ENCODE measurements at places on chromosomes 4 and X.
A peak's percentile ranks its signal among the peaks of the same experiment; 100 is the strongest.

DNA sequence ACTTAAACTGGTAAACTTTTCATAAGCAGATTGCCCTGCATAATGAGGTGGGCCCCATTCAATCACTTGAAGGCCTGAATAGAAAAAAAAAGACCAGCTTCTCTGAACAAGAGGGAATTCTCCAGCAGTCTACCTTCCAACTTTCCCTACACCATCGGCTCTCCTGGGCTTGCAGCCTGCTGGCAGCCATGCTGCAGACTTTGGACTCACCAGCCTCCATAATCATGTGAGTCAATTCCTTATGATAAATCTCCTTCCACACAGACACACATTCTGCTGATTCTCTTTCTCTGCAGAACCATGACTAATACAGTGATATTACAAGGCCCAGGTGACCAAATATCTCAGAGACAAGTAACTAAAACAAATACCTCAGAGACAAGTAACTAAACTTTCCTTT is 113.8 kb upstream of the WDR17 start:
- no peak for DNase-seq

- DNase-seq: no peak
These were observed 25.1 kb downstream of the UGT2B4 start for GRCh38 chr4:69470561-69470960.

GRCh38 chr4:185227131-185227551 is 17.7 kb downstream of the SNX25 start:
- no peak for DNase-seq

GRCh38 chr4:87188932-87189331 is 31.5 kb downstream of the KLHL8 start:
- no peak for DNase-seq

GRCh38 chr4:158538176-158538575 is 16.5 kb downstream of the RXFP1 start:
- DNase-seq: no peak

GRCh38 chrX:120617996-120618630 is 11.7 kb downstream of the C1GALT1C1 start:
- DNase-seq: no peak

GRCh38 chr4:55635741-55636655 is at the start of gene NMU:
Gene NMU, minus strand, starts transcription at chr4:55636298. Its CDS starts 106 bp downstream, at chr4:55636192.
- peak; percentile 56 for DNase-seq

GRCh38 chrX:106894392-106894909 is 8.7 kb downstream of the RIPPLY1 start:
- DNase-seq: no peak

GRCh38 chrX:144730471-144730870 is 516.8 kb upstream of the SPANXN1 start:
- no peak for DNase-seq

- no peak for DNase-seq
These were observed 139.9 kb downstream of the HDX start for GRCh38 chrX:84362184-84362838.

GRCh38 chr4:171985129-171985528 is 171.9 kb downstream of the GALNTL6 start:
- no peak for DNase-seq

- no peak for DNase-seq
These were observed 182.5 kb upstream of the INTU start for GRCh38 chr4:127450276-127450675.

- DNase-seq: no peak
These were observed 78.2 kb downstream of the AFAP1 start for GRCh38 chr4:7861440-7861881.

- no peak for DNase-seq
These were observed 35.4 kb downstream of the NPNT start for GRCh38 chr4:105930698-105931097.

- no peak for DNase-seq
These were observed 2.2 kb upstream of the C4orf36 start for GRCh38 chr4:86894455-86894854.

- no peak for DNase-seq
These were observed 1892.3 kb upstream of the TENM3 start for GRCh38 chr4:180350901-180351300.

DNA sequence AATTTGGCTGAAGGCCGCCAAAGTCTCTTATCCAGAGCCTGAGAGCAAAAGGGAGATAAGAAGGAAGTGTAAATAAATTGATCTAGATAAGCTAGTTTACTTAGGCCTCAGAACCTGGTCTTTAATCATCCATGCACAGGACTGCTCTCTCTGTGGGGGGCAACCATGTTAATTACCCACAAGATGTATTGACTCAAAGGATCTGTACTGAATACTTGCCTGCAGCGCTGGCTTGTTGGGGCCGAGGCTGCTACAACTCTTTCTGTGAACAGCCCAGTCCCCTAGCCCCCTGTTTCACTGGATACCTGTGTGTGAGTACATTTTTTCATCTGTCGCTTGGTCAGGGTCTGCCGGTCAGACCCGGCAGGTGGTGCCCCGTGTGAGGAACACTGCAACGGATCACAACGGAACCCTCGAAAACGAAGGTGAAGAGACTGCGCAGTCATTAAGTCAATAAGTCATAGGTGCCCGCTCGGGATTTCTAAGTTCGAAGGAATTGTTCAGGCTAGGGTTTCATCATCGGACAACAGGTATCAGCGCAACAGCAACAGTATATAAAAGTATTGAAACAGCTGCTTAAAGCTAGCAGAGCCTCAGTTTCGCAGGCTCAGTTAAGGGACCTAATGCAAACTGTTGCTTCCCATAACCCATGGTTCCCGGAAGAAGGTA is 8.3 kb downstream of the MAGEA11 start:
- DNase-seq: no peak

DNA sequence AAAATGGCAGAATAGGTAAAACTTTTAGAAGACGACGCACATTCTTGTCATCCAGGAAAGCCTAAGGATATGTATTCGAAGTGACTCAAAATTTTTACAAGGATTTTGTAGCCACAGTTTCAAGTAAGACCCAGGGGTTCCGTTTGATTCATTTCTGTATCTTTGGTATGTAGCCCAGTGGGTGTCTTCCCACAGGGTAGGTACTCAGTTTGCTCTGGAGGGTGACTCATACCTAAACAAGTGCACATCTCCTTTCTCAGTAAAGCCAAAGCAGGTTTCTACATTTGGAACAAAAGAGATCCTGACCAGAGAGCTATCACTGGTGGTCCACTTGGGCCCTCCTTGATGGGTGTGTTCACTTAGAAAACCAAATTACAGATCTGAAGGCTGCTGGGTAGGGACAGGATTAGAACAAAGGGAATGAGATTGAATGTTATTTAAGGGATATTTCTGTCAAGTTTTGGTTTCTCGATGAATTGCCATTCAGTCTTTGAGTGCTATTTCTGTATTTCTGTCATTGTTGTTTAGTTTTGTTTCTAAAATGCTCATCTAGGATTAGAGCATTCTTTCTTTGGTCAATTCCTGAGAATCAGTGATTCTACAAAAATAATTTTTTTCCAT is 56.1 kb downstream of the PLS3 start:
- no peak for DNase-seq

DNA sequence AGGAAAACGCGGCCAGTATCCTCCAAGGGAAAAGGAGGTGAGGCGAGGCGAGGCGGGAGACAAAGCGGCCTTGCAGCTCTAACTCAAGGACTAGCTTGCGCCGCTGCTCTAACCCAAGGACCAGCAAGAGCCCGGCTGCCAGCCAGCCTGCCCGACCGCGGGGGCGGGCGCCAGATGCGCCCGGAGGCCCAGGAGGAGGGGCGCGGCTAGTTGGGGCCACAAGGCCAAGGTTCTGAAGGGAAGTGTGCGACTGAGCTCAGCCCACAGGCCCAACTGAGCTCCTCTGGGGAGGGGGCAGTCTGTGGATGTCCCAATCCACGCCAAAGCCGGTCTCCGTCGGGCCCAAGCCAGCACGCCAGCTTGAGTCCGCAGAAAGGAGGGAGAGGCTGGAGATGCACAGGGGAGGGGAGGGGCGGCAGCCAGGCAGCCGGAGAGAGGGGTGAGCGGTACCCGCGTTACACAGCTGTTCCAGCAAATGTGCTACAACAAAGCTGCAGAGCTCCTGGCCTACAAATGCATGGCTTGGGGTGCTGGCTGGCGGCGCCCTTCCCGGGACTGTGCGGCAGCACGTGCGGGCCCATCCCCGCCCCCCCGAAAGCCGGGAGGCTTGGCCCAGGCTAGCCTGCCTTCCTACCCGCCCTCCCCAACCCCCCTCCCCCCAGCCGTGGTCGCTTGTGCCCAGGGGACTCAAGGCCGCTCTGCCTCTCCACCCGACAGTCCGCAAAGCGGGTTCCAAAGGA is 637 bp downstream of the AMER1 start:
- DNase-seq: peak; percentile 67

- no peak for DNase-seq
These were observed 272.1 kb upstream of the AGTR2 start for GRCh38 chrX:115898382-115899001.

Data from right forelimb (tissue), 1 donor.